M059J (cell line): ENCODE measurements at places on chromosomes 4 and X.

DNA sequence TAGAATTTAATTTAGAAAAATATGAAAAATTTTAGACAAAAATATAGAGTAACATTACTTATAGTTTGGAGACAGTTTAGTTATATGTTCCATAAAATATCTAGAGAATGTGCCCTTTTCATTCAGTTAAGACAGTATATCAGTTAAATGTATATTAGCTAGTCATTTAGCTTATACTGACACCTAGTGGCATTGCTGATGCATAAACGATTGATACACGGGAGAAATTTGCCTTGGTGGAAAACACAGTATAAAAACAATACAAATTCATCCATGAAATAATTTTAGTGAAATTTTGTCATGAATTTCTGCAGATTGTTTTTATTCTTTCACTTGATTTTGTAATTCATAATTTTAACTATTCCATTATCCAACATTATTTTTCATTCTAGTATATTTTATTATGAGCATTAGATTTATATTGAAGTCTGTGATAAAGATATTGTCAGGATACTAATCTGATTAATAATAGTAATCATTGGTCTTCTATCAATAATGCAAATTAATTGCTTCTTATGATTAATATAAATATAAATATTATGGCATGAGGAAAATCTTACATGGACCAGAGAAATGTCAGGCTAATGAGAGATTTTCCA lies 219.0 kb downstream of the TLL1 start:
- peak; percentile 51 for DNase-seq

DNA sequence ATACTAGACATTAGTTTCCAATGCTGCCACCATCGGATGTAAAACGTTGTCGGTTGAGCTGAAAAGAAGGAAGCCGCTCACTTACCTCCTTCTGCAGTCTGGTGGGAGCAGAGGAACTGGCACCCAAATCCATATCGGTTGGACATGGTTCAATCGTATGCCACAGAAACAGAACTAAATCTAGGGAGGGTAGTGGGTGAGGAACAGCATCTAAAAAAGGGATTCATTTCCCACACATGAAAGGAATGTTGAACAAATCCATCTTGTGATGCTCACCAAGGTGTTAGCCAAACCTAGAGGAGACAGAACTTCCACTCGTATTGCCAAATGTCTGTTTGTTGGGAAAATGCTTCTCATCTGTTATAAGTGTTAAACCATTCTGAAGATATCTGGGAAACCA lies 532.7 kb downstream of the NLGN4X start:
- no peak for DNase-seq

GRCh38 chr4:28557755-28558154 lies 1697.1 kb downstream of the STIM2 start:
- DNase-seq = peak; percentile 56

DNA sequence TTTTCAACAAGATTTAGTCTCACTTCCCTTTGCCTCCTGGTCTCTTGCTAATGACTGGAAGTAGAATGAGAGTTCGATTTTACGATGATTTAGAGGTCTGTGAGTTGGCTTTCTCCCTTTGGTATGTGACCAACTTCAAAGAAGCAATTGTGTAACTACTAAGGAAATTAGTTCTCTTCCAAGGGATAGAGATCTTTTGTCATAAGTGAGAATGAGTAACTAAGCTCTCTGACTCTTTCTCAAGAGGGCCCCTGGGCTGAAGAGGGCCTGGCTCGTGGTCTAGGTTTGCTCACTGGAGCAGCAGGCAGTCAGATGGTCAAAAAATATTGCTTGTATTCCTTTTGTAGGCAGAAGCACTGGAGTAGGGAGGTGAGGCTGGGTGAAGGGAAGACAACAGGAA lies 176.3 kb downstream of the ENOX2 start:
- DNase-seq = peak; percentile 83

DNA sequence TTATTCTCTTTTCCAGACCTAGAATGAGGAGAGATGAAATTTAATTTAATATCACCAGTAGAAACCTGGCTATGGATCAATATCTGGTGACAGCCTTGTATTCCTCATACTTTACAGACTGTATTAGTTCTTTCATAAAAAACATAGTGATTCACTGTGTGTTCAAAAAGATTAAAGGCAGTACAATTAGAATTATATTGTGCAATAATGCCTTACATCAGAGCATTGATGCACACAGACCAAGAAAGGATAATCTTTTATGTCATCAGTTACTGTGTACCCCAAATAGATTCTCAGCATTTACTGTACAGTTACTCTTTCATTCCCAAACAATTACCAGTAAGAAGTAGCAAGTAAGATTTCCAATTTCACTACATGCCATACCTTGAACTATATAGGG lies 260.5 kb upstream of the ANXA10 start:
- DNase-seq = no peak

GRCh38 chrX:24371391-24371972 lies 11.0 kb downstream of the SUPT20HL1 start:
- DNase-seq = peak; percentile 58

GRCh38 chr4:177301126-177301639 lies 8.5 kb upstream of the NEIL3 start:
- DNase-seq = no peak

- DNase-seq = no peak
Measured at GRCh38 chr4:152443859-152444258, 92.0 kb downstream of the FBXW7 start.

DNA sequence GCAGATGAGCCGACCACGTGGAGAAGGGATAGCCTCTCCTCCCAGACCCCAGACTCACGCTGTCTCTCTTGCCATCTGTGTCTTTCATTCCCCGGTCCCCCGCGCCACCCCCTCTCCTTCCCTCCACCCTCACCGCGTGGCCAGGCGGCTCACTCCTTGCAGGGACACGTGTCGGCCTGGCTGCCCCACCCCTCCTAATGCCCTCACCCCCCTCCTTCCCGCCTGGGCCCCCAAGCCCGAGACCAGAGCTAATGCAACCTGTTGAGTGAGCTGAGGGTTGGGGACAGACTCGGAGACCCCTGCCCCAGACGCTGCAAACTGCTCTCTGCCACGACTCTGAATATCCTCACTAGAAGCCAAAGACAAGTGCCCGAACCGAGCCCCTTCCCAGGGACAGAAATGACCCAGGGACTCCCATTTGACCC lies 1.8 kb downstream of the SLC38A5 start:
- DNase-seq = no peak

DNA sequence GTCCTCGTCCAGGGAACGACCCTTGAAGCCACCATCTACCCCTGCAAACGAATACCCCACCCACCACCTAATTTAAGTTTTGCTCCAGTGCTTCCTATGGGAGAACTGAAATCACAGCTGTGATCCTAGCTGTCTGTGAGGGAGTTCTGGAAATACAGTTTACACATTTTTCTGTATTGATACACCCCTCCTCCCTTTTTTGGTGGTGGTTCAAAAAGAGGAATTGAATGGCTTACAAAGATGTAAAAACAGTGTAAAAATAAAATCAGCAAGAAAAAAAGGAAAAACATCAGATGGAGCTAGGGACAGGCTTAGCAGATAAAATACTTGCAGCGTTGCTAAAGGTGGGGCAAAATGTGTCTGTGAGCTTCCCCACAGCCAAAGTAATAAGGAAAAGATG lies 86.6 kb downstream of the SORCS2 start:
- no peak for DNase-seq

- DNase-seq = peak; percentile 74
Measured at GRCh38 chr4:156654410-156654809, 317.2 kb downstream of the PDGFC start.

GRCh38 chrX:84192006-84192405 lies 4.0 kb upstream of the RPS6KA6 start:
- DNase-seq = no peak
